Activated CD4-positive, CD25-positive, alpha-beta regulatory T cell treated with anti-CD3 and anti-CD28 coated beads, Interleukin-2, amount 50 U/mL, for 72 hours (primary cell): ENCODE measurements at places on chromosomes 5 and 9.

DNA sequence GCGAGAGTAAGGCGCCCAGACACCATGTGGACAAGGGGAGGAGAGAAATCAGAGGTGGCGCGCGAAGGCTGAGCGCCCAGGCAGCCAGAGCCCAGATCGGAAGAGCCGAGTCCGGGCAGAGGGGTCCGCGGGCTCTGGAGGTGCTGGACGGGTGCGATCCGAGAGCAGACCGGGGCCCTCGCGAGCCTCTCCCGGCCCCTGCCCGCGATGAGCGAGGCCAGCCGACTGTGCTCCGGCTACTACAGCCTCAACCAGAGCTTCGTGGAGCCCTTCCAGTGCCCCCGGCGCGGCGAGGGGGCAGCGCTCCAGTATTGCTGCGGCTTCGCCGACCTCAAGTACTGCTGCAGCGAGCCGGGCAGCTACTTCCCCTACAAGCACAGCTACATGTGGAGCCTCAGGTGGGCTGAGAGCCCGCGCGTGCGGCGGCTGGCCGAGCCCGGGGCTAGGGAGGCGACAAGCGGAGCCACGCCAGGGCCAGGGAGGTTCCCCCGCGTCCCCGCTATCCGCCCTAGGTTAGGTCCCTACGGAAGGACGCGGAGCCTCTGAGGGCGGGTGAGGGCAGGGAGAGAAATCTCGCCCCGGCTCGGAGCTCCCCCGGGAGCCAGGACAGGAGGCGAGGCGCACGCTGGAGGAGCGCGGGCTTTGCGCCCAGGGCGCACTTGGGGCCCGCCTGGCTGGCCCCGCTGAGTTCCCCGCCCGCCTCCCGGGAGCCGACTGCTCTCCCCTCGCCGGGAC is at the start of gene SHISAL2B:
Gene SHISAL2B (plus strand): TSS at position 87 of the 735 bp plus-strand sequence. CDS start 121 bp downstream, at position 208.
- no peak for DNase-seq

DNA sequence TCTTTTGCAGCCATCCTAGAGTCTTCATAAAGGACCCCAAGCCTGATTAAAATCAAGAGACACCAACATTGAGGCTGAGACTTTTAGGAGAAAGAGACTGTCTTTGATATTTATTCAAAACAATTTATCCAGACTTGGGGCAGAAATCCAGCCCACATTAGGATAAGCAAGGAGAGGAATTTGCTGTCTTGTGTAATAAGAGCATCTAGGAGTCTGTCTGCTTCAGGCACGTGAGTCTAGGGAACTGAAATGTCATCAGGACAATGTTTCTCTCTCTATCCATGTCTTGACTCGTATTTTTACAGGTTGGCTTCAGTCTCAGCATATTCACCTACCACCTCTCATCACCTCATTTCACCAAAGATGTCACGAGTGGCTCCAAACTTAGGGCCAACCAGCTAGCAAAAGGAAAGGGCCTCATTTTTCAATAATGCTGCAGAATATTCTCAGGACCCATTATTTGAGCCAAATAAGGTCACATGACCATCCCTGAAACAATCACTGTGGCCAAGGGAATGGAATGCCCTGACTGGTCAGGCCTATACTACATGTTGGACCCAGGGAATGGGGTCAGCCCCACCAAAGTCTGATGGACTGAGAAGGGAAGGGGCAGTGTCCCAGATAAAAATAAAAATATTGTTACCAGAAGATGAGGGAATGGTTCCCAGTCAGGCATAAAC is 70.3 kb upstream of the SAP30L start:
- DNase-seq, result no peak

- DNase-seq, result no peak
These were observed 182.5 kb downstream of the NTRK2 start for GRCh38 chr9:84851935-84852585.

DNA sequence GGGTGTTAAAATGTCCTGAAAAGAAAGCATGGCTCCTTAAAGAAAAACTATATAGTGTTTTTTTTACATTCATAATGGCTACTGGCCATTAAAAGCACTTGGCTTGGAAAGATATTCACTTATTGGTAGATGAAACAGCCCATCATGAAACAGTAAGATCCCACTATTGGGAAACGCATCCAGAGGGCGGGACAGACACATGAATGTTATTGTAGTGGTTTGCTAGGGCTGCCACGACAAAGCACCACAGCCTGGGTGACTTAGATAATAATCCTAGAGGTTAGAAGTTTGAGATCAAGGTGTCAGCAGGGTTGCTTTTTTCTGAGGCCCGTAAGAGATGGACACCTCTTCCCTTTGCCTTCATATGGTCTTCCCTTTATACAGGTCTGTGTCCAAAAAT is 139.4 kb upstream of the ANKH start:
- no peak for DNase-seq

GRCh38 chr5:170601619-170602018 is 97.8 kb downstream of the KCNIP1 start:
- DNase-seq, result no peak

DNA sequence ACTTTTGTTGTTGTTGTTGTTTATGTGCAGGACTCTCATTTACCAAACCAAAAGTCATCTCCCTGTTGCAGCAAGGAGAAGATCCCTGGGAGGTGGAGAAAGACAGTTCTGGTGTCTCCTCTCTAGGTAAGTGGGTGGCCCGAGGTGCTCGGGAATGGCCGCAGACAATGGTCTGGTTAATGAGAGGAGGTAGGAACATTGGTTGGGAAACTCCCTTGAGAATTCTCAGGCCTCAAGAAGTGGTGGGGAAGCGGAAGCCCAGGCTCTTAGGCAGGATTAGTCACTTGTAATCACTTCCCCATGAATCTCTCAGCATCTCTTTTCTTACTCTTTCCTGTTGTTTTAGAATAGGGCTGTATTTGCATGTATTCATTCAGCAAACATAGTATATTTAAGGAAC is 7.2 kb downstream of the ZNF354B start:
- no peak for DNase-seq

GRCh38 chr9:121962421-121962820 is 130.7 kb downstream of the TTLL11 start:
- DNase-seq, result no peak

DNA sequence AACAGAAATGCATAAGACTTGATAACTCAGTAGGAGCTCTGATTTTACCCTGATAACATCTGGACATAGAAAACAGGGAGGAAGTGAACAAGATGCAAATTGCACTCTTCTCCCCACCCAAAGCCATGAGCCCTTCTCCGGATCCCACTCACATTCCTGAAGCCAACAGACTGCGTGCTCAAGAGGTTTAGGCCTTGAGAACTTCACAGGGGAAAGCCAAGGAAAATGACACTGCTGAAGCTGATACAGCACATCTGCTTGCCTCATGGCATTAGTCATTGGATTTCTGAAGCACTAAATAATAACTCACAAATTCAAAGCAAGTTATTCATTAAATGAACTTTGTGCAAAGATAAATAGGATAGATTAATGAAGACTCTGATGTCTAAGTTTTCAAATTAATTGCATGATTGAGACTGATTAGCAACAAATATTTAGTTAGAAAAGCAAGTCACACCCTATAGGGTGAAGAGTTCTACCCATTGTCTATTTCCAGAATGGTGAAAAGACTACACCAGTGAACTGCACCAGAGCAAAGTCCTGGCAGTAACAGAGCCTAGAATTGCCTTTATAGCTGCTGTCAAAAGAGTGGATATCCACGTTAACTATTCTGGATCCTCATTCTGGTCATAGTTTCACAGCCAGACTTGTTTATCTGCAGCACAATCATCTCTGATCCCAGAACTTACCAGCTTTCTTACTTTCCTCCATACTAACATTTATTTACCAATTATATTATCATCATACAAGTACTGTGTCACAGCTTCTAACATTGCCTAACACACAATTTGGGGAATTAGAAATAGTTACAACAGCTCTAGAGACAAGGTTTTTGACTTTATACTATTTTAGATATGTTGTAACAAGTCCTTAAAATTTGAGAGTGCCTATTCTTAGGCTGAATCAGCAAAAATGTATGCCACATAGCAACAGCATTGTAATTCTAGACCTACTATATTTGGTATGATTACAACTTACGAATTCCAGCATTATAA is 432.1 kb upstream of the RGMB start:
- DNase-seq, result no peak

DNA sequence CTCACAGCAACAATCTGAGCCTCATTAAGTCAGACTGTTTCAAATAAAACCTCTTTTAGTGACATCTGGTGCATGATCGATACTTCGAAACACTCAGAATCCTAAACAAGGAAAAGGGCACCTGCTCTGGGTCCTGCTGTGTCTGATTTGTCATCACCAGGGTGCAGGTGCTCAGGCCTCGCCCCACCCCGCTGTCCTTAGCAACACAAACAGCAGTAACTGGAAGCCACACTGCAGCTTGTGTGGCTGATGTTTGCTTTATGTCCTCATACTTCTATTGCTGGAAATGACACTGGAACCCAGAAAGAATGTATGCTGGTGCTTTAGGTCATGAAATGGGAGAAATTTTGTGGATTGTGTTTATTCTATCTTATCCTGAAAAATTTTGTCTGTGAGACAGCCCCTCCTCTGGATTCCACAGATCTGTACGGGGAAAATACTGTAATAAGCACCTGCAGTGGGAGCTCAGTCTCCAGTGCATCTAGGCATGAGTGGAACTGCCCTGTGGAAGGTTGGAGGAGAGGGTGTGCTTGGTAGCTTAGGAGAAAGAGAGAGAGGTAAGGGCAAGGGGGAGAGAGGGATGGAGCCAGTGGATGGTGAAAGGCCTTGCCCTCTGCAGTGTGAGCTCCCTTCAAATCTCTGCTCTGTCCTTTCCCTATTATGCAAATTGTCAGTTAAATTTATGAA is 284.2 kb downstream of the SMARCA2 start:
- DNase-seq, result no peak

DNA sequence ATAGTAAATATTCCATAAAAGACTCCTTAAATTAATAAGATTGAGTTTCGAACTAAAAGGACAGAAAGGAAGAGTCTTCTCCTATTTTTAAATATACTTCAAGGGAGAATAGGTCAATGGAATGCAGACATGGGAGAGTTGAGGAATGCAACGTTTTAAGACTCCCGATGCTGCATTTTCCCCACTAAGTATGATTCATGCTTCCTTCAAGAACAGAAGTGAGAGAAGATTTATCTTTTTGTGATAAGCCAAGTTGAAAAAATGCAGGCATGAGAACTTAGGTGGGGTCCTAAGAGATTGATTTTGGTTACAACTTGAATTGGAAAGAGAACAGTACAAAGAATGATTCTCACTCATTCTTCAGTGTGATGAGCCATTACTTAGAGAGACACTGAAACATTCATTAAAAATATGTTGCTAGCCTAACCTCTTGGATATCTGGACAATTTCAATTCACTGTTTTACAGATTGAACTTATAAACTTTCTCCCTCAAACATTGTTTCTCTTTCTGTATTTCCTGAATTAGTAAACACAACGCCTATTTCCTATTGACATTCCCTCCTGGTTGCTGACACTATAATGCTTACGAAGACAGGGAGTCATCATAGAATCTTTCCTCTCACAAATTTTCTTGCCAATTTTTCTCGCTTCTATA is 1666.1 kb upstream of the WWC1 start:
- DNase-seq, result no peak

DNA sequence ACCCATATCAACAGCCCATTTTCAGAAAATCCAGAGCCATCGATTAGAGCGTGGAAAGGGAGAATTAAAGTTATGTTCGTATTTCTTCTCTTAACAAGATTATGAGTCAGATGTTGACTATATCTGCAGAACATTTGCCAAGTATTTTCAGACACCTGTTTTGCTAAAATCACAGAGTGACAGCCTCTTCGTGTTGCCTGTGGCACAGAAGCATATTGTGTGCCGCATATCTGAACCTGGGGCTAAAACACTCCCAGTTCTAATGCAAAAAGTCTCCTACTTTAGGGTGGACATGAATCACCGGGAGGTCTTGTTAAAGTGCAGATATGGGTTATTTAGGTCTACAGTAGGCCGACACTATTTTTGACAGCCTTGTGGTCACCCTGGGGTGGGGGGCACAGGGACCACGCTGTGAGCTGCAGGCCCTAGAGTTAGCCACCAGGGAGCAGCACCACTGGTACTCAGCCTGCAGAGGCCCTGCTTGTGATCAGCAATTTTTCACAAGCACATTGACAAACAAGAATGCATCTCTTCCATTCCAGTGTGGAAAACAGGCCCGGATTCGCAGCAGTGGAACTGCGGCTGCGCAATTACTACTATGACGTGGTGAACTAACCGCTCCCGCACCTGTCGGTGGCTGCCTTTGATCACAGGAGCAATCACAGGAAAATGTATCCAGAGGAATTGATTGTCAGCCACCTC is 93.5 kb downstream of the SYK start:
- no peak for DNase-seq

- no peak for DNase-seq
These were observed 255.2 kb downstream of the ARHGAP26 start for GRCh38 chr5:143025376-143025775.

DNA sequence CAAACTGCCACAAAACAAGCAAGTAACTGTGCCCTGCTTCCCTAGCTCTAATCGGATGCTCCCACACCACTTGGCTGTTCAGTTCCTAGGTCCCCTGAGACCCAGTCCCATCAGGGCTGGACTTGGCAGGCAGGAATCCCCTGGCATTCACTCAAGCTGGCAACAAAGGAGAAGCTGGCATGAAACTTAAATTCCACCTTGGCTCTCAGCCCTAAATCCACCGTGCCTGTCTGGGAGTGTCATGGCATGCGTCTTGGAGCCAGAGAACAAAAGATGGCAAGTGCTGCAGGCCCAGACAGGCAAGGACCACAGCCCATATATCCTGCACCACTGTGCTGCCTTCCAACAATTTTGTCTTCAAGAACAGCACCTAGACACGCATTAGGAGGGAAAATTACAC is 38.2 kb downstream of the ETF1 start:
- no peak for DNase-seq

DNA sequence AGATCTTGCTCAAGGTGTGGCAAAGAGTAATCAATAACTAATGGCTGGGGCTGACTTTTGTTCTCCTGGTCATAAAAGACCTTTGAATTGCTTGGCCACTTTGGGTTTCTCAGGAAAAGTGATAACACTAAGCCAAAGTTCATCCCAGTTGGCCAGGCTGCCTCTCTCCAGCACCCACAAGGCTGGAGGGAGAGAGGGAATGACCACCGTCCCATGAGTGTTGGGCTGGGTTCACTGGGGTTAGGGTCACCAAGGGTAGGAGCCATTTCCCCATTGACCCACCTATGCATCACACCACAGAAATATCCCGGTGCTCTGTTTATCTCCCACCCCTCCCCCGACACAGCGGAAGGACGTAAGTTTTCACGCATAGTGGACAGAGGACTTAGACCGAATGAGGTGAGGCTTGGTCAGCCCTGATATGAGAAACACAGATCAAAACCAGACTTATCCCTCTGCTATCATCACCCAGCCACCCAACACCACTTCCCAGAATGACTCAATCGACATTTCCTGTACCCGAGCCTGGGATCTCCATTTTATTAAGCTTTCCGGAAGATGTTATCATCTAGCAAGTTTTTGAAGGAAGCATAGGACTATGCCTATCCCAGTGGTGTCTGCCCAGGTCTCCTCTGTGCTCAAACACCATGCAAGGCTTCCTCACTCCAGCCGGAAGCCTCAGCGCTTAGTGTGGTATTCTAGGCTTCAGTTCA is 27.0 kb upstream of the PPARGC1B start:
- no peak for DNase-seq

- DNase-seq, result no peak
These were observed 62.6 kb upstream of the SLC25A51 start for GRCh38 chr9:37966412-37967013.

- no peak for DNase-seq
These were observed 31.3 kb downstream of the NDUFA8 start for GRCh38 chr9:122128007-122128968.

- no peak for DNase-seq
These were observed 480.1 kb upstream of the MPDZ start for GRCh38 chr9:13759551-13759950.

GRCh38 chr9:10148796-10149195 is 464.0 kb downstream of the PTPRD start:
- no peak for DNase-seq

GRCh38 chr5:155629597-155629996 is 616.0 kb downstream of the KIF4B start:
- no peak for DNase-seq
